Esophagus squamous epithelium (tissue), 5 donors: ENCODE measurements at places on chromosomes 3 and 15.

- no peak for DNase-seq
Measured at GRCh38 chr3:57787867-57788623, 31.9 kb downstream of the SLMAP start.

DNA sequence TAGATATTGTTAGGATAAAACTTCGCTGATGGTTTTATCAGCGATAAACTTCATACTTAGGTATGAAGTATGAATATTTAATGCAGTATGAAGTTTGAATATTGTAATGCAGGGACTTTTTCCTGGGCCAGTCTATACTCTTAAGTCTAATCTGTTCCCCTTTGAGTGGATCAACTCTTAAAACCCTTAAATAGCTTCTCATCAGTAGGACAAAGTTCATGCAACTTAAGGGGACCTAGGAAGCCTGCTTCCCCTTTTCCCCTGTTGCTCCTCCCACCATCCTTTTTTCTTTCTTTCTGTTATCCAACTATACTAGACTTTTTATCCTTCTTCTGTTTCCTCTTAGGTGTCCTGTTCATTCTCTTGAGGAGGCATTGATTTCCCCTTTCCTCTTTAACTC lies 78.7 kb downstream of the MITF start:
- no peak for DNase-seq

GRCh38 chr3:185028121-185028520 lies 124.7 kb downstream of the C3orf70 start:
- no peak for DNase-seq

DNA sequence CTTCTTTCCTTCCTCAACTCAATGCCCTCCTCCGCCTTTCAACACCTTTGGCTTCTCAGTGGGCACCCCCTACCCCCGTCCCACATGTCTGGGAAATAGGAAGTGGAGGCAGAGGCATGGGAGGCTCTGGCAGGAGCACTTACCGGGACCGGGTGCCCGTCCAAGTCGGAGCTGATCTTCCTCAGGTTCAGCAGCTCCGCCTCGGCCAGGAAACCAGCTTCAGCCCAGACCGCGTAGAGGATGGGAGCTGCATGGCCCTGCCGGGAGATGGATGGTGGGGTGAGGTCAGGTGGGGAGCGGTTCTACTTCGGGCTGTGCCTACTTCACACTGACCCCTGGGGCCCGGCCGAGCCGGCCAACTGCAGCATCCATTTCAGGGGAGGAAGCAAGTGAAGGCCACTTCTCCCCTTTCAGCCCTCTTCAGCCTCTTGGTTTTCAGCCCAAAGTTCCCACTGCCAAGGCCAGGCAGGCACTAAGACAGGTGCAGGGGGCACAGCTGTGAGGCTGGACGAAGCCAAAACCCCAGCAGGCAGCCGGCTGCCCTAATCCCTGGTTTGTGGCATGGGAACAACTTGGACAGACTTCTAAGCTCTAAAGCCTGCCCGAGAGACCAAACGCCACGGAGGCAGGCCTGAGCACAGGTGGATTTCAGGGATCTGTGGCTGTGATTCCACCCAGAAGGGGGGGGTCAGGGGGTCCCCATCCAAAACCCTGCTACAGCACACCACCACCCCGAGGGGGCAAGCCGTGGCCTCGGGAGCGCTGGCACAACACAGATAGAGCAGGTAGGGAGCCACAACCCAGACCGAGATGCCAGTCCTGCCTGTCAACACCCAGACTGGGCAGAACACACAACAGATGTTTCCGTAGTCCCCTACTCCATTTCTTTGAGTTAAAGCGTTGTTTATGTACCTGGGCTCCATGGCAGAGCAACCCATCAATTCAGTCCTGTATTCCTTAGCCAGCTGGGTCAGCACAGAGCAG lies 14.5 kb downstream of the TKT start:
- DNase-seq, result no peak

DNA sequence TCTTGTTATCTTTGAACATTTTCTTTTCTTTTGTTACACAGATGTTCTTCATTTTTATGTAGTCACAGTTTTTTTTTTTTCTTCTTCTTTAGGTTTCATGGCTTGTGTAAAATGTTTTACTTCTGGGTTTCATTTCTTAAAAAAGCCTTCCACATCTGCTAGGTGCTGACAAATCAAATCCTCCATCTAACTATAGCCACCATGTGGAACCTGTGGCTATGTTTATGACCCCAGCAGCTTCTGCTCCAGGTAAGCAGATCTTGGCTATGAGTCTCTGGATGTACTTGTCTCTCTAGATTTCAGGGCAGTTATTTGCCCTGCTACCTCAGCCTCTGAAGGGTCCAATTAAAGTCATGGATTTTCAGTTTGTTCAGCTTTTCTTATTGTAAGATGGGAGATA lies 44.5 kb downstream of the OXSM start:
- no peak for DNase-seq

DNA sequence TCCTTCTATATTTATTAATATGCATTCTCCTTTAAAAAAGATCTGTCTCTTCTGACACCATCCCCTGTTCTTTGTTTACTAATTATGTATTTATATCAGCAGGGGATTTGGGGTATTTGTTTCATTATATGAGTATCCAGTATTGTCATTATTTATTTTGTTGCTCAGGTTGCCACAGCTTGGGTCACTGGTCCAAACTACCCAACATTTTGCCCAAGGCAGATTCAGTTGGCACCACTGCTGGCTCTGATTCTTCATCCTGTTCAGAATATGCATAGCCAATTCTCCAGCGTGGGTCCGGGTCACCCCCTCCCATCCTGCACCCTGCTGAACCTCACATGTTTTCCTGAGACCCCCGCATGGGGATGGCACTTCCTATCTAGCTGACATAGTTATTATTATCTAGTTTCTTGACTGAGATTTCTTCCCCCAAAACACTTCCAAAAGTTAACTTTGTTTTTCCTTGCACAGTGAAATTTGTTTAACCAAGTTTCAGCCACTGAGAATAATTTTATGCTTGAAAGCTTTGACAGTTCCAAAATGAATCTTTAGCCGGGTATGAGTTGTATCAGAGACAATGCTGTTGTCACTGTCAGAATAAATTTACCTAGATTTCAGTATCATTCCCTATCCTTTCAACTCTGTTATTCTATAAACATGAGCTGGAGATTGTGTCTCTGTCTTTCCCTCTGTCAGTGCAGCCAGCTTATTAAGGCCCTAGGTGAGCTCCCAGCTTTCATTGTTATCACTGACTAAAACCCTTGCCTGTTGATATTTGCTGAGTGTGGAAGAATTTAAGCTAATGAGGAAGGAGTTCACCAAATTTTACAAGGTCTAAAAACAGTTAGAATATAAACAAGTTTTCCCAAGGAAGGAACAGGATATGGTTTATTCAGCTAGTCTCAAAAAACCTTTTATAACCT lies 70.3 kb downstream of the TGFBR2 start:
- DNase-seq, result no peak

- DNase-seq, result no peak
Measured at GRCh38 chr3:174253196-174253823, 605.8 kb upstream of the NAALADL2 start.

DNA sequence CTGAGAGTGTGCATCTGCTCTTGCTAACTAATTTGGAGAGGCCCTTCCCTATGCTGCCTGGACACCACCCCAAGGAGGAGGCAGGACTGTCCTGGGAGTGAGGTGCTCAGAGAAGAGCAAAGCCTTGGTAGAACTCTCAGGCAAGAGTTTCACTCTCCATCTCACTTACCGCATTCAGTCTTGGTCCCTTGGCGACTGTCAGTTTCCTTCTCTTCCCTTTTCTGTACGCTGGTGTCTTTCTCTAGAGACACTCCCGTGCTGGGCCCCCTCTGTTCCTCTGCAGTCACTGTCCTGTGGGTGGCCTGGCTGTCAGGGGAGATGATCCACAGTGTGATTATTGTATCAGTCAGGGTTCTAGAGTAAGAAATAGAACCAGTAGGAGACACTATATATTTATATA lies 44.0 kb downstream of the IDH2 start:
- no peak for DNase-seq

DNA sequence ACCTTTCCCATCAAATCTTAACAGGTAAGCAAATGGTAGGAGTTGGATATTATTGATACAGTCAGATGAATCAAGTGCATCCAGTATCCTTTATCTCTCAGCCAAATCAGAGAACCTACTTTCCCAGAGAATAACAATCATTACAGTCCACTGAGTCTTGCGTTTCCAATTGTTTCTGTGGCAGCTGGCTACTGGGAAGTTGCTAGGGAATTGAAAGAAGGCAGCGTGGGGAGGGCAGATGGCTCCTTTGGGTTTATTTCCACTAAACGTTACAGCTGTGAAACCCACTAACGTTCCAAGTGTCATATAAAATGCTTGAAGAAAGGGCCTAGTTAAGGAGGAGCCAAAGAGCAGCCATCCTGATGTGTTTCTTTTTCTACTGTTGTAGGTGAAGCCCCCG lies 78.4 kb downstream of the WDR72 start:
- no peak for DNase-seq

GRCh38 chr3:124116906-124117305 lies 125.0 kb upstream of the ROPN1 start:
- DNase-seq, result no peak

DNA sequence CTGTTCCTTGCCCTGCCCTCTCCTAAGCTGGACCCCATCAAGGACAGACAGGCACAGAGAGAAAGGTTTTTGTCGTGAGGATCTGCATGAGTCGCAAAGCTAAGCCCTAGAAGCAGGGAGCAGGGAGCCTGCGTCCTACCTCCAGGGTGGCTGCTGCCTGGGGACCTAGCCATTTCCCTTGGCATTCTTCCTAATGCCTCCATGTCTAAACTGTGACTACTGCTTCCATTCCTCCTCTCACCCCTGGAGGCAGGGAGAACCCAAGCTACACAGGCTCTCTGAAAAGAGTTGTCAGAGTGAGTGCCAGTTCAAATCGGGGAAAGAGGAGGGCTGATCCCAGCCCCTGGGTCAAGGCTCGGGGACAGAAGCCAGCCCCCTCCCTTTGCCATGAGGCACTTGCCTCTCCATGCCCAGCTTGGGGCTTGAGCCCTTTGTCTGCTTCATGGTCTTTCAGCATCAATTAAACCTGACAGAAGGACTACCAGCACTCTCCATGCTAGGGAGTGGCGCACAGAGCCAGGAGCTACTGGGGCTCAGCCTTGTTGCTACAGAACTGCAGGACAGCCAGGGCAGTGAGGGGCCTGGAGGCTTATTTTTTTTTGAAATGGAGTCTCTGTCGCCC lies 2.4 kb downstream of the GCHFR start:
- DNase-seq, result no peak

DNA sequence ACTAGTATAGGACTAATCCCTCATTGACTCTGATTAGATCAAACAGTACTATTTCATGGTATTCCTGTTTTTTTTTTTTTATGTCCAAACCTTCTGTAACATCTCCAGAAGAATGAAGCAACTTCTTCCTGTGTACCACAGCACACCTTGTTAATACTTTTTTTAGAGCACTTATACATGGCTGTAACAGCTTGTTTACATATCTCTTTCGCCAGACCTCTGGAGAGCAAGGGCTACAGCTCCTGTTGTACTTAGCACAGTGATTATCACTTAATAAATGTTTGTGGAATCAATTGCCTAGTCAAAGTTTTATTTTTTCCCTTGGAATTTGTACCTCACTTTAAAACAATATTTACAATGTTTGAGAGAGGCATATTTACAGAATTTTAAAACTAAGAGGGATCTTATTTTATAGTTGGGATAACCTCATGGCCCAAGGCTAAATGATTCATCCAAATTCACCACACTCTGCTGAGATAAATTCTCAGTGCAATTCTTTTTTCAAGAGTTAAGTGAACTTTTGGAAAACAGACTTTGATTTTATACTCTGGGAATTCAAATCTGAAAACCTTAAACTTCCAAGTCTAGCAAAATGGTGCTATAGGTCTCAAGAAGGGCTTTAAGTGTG lies 9.2 kb upstream of the GATM start:
- no peak for DNase-seq

- no peak for DNase-seq
Measured at GRCh38 chr15:80999623-81000036, 1.1 kb upstream of the TLNRD1 start.

GRCh38 chr3:73216310-73216709 lies 154.9 kb downstream of the EBLN2 start:
- no peak for DNase-seq

DNA sequence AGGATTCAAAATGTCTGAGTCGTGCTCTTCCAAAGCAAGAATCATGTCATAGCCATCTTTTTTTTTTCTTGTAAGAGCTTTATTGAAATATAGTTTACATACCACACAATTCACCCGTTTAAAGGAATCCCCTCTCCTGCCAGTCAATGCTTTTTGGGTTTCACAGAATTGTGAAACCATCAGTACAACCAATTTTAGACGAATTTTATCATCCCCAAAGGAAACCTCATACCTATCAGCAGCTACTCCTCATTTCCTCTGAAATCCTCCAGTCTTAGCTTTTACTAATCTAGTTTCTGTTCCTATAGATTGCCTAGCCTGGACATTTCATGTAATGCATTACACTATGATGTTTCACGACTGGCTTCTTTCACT lies 39.6 kb downstream of the ADIPOQ start:
- DNase-seq, result no peak

- DNase-seq, result no peak
Measured at GRCh38 chr3:129890125-129890524, 3.4 kb downstream of the TMCC1 start.

GRCh38 chr3:112685956-112686799 lies 45.2 kb upstream of the CCDC80 start:
- DNase-seq, result no peak

- no peak for DNase-seq
Measured at GRCh38 chr3:14846226-14846880, 27.6 kb downstream of the FGD5 start.

DNA sequence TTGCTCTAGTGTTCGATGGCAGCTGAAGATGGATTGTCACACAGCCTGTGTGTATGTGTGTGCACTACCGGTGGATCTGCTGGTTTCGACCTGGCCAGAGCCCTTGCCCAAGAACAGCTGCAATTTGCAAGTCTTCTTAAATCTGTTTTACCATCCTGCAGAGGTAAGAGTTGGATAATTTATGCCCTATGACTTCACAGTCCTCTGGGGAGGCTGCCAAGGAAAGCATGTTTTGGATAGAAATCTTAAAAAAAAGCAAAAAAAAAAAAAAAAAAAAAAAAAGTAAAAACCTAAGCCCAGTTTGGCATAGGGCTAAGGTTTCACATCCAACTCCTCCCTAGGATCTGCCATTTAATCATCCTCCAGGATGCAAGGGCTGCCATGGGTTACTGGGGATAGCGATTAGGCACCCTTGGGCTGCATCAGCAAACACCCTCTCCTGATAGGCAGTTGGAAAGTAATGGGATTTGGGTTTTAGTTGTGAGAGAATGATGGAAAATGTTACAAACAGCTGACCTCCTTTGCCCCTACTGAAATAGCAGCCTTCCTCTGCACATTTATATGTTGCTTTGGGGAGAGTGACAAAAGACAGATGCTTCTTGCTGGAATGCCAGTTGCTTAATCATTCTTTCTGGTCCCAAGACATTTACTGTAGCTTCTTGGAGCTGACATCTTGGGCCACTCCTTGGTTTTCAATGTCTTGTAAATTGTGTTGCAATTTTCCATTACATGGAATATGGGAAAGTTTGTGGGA lies 35.4 kb downstream of the CD200R1L start:
- no peak for DNase-seq

- DNase-seq, result no peak
Measured at GRCh38 chr3:125461896-125462295, 58.1 kb downstream of the SNX4 start.

DNA sequence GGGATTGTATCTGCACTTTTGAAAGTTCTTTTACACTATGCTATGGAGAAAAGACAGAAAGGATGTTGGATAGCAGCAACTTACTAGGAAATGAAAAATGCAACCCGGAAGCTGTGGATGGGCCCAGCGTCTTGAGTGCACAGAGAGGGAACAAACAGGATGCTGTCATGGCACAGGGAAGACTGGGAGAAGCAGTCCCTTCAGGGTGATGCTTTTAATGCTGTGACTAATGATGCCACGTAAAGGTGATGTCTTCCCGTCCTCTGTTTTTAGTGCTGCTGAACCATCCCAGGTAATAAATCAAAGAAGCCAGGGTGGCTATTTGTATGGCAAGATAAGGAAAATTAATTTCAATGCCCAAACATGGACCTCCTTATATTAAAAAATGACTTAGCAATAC lies 437.6 kb downstream of the FOXP1 start:
- no peak for DNase-seq
